ENCODE measurements at places on chromosomes 1 and 21.
A peak's percentile ranks its signal among the peaks of the same experiment; 100 is the strongest.

GRCh38 chr1:62066713-62067112 lies 127.9 kb upstream of the L1TD1 start:
- no peak for DNase-seq

DNA sequence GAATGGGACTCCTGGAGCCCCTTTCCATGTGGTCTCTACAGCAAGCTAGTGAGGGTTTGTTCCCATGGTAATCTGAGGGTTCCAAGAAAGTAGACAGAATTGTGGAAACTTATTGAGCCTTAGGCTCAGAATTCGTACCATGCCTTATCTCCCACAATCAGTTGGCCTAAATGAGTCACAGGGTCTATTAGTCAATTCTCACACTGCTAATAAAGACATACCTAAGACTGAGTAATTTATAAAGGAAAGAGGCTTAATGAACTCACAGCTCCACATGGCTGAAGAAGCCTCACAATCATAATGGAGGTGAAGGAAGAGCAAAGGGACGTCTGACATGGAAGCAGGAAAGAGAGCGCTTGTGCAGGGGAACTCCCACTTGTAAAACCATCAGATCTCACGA lies 106.6 kb upstream of the CXADR start:
- no peak for DNase-seq

GRCh38 chr21:32516756-32517649 lies 68.3 kb downstream of the TCP10L start:
- DNase-seq = no peak

DNA sequence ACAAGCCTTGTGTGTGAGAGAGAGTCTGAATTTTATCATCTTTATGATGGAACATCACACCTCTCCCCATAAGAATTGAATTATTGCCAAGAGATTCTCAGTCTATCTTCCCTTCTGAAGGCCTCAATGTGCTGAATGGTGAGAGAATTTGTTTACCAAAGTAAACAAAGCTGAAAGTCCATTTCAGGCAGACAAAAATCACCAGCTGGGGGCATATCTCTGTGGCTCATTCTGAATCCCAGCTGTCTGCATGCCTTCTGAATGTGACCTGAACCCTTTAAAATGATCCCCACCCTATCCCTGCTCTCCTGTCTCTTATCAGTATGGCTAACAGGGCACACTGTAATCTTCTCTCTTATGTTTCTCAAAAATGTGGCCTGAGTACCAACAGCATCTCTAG lies 99.1 kb upstream of the CAMK1G start:
- no peak for DNase-seq

- DNase-seq = no peak
Measured at GRCh38 chr1:226029568-226030225, 30.6 kb upstream of the SDE2 start.

GRCh38 chr1:56065729-56066128 lies 513.6 kb downstream of the PLPP3 start:
- DNase-seq = no peak

- no peak for DNase-seq
Measured at GRCh38 chr1:117127795-117128194, 6.2 kb upstream of the TRIM45 start.

- no peak for DNase-seq
Measured at GRCh38 chr1:63592536-63593302, 492 bp upstream of the PGM1 start.

DNA sequence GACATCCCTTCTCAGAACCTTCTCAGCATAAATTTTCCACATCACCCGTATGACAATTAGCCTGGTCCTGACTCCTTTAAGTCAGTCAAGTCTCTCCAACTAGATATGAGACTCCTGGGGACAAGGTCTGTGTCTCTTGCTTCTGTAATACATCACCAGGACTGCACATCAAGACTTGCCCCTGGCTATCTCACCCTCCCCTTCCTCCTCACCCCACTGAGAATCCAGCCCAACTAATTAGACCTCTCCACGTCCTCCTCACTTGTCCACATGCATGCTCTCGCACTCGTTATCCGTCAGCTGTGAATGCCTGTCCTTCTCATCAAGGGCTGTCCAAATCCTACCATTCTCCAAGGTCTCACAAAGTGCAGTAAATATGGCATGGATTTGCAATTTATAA lies 542.8 kb downstream of the PTPRU start:
- no peak for DNase-seq

GRCh38 chr1:1758059-1758621 lies 20.1 kb downstream of the NADK start:
- no peak for DNase-seq

DNA sequence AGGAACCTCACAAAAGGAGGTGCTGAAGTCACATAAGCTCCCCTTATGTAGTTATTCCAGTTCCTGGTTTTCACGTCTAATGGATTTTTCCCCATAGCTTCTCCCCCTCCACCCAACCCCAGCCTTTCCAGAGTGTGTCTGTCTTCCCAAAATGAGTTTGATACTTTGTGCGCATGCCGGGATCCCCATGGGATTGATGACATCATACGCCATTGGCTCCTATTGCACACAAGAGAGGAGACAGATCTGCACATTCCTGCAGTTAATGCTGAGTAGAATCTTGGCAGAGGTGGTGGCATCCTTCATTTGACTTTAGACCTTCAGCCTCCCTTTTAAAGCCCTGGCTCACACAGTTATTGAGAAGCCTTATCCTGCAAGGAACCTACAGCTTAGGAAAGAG lies 71.4 kb downstream of the DDR2 start:
- DNase-seq = no peak

DNA sequence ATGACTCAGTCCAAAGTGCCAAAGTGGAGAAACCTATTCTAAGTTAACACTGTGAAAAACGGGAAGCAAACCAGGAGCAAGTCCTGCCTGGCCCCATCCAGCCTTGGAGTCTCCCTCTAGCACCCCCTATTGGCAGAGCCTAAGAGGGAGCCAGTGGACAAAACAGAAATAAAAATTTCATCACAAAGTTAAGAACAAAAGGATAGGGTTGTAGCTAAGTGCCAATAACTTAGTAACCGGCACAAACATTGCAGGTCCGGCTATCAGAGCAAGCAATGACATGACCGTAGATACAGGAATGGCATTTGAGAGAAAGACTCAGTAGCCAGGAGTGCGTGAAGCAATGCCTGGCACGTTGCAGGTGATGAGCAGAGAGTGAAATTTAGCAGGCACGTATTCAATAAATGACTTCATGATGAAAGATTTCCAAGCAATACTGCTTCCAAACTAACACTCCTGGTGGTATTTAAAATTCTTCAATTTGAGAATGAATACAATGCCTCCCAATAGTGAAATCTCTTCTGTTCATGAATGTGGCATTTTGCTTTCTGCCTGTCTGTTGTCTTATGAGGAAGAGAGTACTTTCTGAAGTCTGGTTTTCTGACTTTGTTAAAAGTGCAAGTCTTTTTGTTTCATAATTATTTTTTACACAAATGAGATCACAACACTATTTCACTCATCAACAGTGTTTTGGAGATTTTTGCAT lies 391.0 kb downstream of the OMA1 start:
- peak; percentile 34 for DNase-seq

- DNase-seq = no peak
Measured at GRCh38 chr1:18931730-18932129, 24.7 kb downstream of the IFFO2 start.

- no peak for DNase-seq
Measured at GRCh38 chr1:89932598-89933364, 62.1 kb upstream of the ZNF326 start.

GRCh38 chr1:18799454-18799853 lies 60.0 kb downstream of the TAS1R2 start:
- DNase-seq = no peak

GRCh38 chr1:169236880-169237279 lies 130.4 kb downstream of the ATP1B1 start:
- DNase-seq = no peak

GRCh38 chr1:25033828-25034705 lies 104.0 kb upstream of the RUNX3 start:
- DNase-seq = no peak

- DNase-seq = no peak
Measured at GRCh38 chr1:5404412-5405203, 587.6 kb downstream of the NPHP4 start.

DNA sequence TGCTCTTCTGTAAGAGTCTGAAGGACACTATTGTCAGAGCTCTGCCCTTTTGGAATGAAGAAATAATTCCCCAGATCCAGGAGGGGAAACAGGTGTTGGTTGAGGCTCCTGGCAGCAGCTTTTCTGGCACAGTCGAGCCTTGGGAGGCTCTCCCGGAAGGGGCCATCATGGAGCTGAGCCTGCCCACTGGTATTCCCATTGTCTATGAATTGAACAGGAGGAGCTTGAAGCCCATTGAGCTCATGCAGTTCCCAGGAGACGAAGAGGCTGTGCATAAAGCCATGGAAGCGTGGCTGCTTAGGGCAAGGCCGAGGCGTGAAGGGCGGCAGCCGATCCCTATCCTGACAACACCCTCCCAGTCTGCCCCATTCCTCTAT lies 26.6 kb downstream of the UBE4B start:
- DNase-seq = no peak

Measured in neural crest cell (in vitro differentiated cells).